RKO (cell line): ENCODE measurements at places on chromosomes 12 and 14.

- DNase-seq, result peak; percentile 67
Observed at GRCh38 chr14:36070031-36070719, 106.3 kb downstream of the PTCSC3 start.

DNA sequence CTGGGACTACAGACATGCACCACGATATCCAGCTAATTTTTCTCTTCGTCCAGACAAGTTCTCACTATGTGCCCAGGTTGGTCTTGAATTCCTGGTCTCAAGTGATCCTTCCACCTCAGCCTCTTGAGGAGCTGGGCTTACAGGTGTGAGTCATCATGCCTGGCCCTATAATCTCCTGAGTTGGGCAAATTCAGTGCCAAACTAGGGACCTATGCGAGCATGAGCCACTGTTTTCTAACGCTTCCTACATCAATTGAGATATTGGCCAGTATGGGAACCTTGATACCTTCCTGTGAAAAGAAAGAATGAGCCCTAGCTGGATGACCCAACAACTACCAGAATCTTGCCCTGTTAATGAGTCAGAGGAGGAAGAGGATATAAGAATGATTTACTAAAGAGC lies 585.2 kb downstream of the C12orf50 start:
- no peak for DNase-seq

DNA sequence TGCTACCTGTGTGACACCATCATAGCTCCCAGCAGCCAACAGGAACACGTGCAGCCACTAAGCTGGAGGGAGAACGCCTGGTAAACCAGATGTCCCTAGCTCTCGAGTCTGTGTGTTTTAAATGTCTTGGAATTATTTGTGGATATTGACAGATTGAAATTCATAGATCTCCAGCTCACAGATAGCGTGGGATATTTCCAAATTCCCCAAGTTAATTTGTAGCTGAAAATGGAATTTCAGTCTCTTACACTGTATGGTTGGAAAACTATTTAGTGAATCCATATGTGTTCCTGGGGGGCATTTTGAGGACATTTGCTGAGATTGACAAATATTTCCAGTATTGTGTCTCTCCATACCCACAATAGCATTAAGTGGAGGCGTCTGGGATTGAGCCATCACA lies 618.6 kb upstream of the TMEM132C start:
- no peak for DNase-seq

DNA sequence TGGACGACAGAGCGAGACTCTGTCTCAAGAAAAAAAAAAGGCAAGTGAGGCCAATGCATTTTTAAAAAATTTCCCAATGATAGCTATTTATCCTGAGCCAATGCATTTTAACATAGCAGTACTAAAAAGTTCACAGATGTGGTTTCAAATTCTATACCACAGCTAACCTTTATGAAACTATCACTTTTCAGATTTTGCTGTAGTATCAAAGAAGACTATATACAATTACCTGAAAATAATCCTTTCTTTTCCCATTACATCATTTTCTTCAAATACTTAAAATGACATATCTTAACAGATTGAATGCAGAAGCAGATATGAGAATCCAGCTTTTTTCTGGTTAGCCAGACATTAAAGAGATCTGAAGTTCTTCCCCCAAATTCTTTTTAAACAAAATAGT lies 13.2 kb downstream of the ATF7 start:
- no peak for DNase-seq

- no peak for DNase-seq
Observed at GRCh38 chr12:109671502-109671901, 42.1 kb upstream of the FAM222A start.

DNA sequence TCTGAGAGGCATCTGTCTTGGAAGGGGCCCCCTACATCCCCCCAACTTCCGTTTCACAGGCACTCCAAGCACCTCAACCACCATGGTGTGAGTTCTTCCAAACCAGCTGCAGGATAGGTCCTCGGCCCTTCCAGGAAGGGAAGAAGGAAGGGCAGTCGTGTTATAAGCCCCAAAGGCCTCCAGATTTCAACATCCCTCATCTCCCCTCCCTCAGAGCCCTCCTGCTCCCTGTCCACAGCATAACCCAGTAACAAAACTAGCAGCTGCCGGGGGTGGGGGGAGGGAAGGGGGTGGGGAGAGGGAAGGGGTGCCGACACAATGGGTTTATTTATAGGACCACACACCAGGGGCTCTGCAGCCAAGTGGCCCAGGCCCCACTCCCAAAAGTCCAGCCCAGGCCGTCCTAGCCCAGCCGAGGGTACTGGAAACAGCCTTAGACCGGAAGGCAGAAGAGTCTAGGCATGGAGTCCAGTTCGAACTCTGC lies 18.3 kb downstream of the NCKAP5L start:
- DNase-seq, result no peak

DNA sequence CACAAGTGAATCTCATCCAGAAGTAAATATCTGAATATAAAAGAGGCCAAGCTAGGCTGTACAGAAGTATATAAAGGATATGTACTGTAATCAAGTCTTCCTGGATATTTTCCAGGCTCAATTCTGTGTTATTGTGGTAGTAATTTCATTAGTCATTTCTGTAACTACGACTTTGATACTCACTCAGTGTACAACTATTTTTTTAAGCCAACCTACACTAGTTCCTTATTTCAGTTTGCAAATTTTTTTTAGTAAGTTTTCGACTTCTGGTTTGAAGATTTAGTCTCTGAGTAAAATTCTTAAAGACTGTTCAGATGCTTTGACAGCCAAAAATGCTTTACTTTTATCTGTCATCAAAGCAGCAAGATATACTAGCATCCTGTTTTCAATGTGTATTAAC lies 130.8 kb downstream of the CAPZA3 start:
- no peak for DNase-seq

DNA sequence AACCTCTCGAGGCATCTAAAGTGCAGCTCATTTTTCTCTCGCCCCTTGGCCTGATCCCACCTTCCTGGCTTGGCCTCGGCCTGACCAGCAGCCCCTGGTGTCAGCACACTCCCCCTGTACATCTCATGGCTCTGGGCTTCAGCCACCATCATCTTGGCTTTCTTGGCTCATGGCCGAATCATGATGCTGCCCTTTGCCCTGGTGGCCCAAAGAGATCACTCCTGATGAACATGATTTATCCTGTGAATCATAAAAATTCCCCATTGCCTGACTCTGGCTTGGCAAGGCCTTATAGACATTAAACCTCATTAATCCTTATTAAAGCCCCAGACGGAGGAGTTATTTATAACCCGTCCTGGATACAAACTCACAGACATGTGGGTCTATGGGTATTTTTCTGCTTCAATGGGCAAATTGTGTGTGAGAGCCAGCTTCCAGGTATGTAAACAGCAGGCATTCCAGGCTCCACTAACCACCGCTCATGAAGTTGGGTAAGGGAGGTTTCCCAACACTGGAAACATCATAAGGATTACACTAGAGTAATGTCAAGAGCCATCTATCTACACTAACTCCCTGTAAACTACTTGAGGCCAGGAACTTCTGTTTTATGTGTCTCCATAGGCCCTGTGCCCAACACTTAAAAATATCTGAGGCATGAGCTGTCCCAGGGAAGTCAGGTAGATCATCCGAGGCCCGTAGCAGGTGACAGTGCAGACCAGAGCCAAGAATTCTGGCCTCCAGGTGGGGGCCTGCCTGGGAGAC lies 171.2 kb downstream of the TTC8 start:
- no peak for DNase-seq

DNA sequence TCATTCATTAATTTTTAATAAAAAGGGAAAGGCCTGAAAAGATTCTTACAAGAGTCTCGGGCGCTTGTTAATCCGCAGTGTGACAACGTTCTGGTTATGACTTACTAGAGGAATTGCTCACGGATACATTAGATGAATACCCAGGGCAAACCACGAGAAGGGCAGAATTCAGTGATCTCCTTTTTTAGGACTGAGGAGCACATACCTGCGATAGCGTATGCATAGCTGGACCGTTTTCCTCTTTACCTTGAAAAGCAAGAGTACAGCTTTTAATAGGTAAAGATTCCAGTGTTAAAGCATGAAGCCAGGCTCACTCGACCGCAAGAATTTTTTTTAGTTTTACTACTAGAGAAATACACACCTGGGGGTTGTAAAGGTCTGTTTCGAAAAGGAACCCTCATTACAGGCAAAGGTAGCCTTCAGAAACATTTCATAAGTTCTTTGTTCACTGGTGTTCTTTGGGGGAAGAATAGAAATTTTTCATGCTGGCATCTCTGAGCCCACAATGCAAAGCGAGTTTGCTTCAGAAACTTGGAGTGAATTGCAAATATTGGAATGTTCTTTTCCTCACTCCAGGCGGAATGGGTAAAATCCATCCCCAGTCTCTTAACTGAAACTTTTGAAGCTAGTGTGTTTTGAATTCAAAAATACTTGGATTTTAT lies 953 bp downstream of the MAPK1IP1L start:
- DNase-seq, result peak; percentile 30

GRCh38 chr12:113230315-113231234 lies 9.3 kb downstream of the TPCN1 start:
- DNase-seq, result no peak

DNA sequence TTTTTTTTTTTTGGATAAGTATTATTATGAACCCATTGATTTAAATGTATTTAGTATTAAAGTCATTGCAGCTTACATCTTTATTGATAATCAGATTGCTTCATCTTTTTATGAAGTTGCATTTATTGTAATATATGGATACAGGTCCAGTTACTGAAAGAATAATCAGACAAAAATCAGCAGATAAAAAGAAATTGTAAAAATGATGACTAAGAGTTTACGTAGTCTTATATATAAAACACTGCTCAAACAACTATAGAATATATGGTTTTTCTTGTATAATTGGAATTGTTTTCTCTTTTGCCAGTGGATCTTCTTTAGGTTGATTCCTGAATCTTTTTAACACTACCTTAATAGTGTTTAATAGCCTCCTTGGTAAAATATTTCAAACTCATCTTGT lies 378.3 kb downstream of the DUSP6 start:
- DNase-seq, result no peak

DNA sequence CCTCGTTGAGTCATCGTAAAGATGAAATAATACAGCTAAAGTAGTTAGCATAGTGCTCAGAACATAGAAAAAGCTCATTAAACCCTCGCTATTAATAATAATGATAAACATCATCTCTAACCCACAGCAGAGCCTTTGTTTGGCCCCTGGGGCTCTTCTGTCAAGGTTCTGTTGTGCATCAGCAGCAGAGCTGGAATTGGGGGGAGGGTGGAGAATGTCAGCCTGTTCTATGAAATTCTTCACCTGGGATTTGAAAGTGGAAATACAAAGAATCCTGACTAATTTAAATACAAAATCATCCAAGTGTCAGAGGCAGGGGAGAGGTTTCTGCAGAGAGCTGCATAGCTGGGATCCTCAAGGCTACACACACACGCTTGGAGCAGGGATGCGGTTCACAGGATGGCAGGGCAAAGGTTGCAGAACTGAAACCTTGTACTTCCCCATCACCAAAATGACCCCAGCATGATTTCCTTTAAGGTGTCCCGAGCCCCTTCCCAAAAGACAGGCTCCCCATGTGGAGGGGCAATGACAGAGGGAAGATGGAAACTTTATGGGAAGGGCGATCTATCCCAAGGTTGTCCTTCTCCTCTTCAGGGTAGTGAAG lies 71.8 kb downstream of the DAD1 start:
- no peak for DNase-seq

DNA sequence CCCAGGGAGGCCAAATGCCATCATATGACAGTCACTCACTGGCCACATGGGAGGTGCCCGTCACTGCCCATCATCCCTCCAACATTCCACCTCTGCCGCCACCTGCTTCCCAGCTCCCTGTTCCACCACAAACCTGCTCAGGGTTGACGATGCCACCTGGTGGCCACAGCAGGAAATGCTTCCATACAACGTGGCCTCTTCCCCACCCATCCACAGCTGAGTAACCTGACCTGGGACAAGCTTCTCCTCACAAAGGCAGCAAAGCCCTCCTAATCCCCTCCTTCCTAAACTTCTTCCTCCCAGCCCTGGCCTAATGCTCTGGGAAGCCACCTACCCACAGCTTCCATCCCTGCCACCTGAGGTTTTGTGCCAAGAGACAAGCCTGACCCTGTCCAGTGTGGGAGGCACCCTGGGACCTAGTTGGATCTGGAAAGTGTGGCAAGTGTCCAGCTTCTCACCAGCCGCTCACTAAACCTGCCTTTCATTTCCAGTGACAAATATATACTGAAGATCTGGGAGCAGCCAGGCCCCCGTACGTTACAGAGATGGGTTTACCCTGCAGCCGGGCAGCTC lies 4.3 kb downstream of the DEGS2 start:
- DNase-seq, result peak; percentile 41

GRCh38 chr14:37622231-37622923 lies 26.9 kb downstream of the TTC6 start:
- DNase-seq, result no peak

GRCh38 chr12:52217223-52217622 lies 15.8 kb upstream of the KRT7 start:
- no peak for DNase-seq

DNA sequence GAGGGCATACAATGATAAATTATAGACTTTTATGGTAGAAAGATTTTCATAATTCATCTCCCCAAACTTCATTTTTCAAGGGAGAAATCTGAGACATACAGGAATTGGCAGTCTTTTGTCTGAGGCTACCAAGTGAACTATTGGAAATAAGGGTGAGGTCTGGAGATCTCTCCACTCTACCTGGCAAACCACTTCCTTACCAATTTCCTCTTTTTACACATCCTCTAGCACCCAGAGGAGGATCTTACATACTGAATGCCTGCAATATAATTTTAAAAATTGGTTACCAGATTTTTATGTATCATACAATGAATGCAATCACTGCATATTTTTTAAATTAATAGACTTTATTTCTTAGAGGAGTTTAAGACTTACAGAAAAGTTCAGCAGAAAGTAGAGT lies 6.6 kb downstream of the PDE6H start:
- no peak for DNase-seq

- DNase-seq, result peak; percentile 8
Observed at GRCh38 chr14:95679148-95679815, 6.9 kb upstream of the TCL1B start.

GRCh38 chr14:76640923-76641395 lies 120.3 kb upstream of the VASH1 start:
- no peak for DNase-seq

DNA sequence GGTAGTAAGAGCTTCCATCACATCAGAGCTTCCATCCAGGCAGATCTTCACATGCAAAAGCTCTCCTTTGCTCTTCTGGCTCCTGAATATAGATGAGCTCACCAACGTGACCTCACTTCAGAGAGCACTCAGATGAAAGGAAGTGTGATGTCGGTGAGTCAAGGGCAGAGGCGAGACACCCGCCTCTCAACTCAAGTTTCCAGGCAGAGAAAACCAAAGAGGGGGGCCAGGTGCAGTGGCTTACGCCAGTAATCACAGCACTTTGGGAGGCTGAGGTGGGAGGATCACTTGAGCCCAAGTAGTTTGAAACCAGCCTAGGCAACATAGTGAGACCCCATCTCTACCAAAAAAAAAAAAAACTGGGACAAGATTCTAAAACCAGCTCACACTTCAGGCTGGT lies 126.9 kb downstream of the DUSP6 start:
- peak; percentile 82 for DNase-seq
